Stimulated activated naive CD4-positive, alpha-beta T cell treated with Interleukin-2 at 50 U/mL for 16 hours (primary cell): ENCODE measurements at places on chromosomes 13 and 19.

- DNase-seq: peak; percentile 78
Measured at GRCh38 chr19:37506387-37507166, at the start of gene ZNF793. ZNF793 (plus strand) TSS chr19:37506939; CDS start chr19:37523440, 16,501 bp downstream.

DNA sequence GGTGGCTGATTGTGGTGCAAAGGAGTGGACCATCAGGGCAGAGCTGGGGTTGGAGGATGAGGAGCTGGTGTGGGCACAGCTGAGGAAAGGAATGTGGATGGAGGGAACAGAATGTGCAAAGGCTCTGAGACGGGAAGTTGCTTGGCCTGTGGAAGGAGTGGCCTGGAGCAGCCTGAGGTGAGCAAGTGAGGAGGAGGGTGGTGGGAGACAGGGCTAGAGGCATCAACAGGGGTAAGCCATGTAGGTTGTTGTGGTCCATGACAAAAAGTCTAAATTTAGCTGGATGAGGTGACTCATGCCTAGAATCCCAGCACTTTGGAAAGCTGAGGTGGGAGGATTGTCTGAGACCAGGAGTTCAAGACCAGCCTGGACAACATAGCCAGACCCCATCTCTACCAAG lies 9.5 kb downstream of the CYP4F22 start:
- no peak for DNase-seq

GRCh38 chr13:42747399-42747873 lies 33.9 kb upstream of the FAM216B start:
- no peak for DNase-seq

GRCh38 chr19:50723069-50723468 lies at the start of gene CLEC11A:
CLEC11A (plus strand) TSS chr19:50723364; CDS start chr19:50723526, 162 bp downstream.
- no peak for DNase-seq

GRCh38 chr13:59399513-59399912 lies 764.2 kb downstream of the DIAPH3 start:
- DNase-seq: no peak

DNA sequence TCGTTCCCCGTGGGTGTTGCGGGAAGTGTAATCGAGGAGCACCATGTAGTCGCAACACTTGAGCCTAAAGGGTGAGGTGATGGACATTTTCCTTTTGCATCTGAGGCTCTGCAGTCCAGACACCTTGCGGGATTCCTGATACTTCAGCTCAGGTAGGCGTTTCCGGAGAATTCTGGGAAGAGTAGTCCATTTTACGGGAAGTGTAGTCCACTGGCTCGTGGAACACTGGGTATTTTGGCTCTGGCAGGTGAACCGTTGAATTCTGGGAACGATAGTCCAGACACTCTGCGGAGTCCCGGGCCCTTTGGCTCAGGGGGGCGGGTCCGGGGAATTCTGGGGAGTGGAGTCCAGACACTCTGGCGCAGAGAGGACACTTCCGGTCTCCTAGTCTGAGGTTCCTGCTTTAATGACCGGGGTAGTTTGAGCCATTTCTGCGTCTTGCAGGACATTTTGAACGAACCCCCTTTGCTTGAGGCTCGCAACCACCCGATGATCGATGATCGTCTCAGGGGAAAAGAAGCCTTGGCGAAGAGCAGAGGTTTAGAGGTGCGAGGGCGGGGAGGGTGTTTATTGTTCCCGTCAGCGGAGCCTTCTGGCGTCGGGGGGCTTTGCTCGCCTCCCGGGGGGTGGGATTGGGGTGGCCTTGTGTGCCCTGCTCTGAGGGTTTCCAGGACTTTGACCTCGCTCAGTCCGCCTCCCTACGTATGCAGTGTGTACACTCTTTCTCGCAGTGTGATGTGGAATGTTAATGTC lies at the start of gene ZNF223:
TSS of gene ZNF223 (plus strand) at position 387 of the 753 bp plus-strand sequence. CDS start 3,141 bp downstream, outside the sequence.
- DNase-seq: peak; percentile 65
